ENCODE measurements at places on chromosomes 1 and 21. TPM values are rescaled to one million over a fixed set of nuclear protein-coding genes. Genes with fewer than 3 reads are reported as not detected.

DNA sequence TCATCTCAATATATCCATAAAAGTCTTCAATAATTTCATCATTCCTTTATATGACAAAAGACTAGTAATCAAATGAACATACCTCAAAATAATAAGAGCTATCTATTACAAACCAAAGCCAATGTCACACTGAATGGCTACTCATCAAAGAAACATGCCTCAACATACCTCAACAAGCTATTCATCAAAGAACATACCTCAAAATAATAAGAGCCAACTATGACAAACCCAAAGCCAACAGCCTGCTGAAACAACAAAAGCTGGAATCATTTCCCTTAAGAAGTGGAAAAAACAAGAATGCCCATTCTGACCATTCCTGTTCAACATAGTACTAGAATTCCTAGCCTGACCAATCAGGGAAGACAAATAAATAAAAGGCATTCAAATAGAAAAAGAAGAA, 1373.7 kb downstream of the BRINP3 start:
- DNase-seq: no peak

GRCh38 chr1:166933633-166934032, 41.7 kb downstream of the ILDR2 start:
- DNase-seq: no peak

DNA sequence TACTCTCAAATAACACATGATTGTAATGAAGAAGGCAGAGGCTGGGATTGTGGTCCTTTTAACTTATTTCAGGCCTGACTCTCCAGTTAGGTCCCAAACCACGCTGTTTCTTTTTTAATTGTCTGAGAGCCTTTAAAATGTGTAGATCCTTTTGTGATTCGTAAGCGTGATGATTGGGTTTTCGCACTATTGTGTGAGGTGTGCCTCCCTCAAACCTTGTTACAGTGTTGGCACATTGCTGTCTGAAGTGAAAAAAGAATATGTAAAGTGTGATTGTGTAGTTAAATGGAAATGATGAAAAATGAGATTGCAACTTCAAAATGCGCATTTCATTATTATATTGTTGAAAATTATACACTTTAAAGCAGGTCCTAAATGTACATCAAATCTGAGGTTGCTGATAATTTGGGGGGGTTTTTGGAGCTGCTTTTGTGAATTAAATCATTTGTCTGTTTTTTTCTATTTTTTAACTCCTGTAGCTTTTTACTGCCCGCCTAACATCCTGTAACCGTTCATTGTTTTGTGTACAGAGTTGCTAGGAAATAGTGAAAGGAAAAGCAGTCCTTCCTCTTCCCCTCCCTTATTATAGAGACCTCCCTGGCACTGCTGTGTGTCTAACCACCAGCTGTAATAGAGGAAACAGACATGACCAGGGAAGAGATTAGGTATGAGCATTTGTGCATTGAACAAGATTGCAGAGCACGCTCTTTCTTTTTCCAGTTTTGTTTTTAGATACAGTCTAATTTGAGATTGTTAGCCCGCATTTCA, 43.3 kb downstream of the IARS2 start:
- no peak for DNase-seq

LAMB3 gene
- 0.37 TPM for total RNA-seq

DNA sequence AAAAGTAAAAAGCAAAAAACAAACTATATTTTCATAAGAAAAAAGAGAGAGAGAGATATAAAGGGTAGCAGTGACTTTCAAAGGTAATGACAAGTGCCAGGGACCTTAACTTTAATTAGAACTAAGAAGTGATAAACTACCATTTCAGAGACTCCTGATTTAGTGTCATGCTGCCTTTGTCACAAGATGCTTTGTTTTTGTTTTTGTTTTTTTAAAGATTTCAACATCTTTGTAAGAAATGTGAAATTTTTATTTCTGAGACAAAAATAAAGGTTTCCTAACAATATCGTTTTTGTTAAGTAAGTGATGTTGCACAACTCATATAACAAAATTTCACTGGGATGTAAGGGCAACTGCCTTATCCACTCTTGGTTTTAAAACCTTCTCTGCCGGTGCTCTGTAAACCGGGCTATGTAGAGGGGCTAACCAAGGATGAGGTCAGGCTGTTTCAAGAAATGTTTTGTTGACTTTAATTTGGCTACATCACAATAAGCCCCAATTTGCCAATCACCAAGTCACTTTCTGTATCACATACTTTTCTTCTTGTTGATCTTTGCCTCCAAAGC, 35.2 kb upstream of the SYT2 start:
- DNase-seq: no peak

PLEKHG5 gene
- 23.7 TPM for total RNA-seq

MCL1 gene
- 156 TPM for total RNA-seq

DYRK3 gene
- 10.8 TPM for total RNA-seq

DNA sequence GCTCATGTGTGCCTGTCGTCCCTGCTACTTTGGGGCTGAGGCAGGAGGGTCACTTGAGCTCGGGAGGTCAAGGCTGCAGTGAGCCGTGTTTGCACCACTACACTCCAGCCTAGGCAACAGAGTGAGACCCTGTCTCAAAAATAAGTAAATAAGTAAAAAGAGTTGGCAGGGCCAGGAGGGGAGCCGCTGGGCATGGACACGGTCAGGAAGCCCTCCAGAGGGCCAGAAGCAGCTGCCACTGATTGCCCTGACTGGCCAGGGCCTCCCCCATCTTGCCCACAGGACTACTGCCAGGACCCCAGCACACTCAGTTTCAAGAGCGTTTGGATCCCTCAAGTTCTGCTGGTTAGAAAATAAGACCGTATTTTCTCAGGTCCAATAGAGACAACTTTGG, 112.2 kb upstream of the IPO9 start:
- no peak for DNase-seq

DNA sequence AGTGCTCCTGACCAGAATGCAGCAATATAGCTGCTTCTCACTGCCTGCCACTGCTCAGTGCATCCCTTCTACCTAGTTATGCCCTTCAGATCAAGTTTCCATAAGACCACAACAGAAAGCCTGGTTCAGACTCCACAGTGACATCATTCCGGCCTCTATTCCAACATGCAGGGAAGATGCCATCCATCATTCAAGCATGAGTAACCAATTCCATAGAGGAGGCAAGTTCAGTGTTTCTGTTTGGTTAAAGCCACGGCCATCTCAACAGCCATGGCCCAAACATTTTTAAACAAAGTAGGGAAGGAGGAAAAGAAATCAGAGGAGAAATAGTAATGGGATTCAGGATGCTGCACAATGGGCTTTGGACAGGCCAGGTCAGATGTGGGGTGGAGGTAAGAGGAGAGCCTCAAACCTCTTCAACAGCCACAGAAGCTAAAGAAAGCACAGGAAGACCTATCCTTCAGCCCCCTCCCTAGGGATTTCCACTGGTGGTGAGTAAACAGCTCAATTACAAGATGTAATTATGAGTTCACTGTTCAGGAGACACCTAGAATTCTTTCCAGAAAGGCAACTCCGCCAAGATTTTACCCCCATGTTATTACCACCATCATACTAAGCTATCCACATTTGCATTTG, 484.9 kb downstream of the SETD4 start:
- DNase-seq: no peak

PLA2G2D gene
- total RNA-seq: not detected

DNA sequence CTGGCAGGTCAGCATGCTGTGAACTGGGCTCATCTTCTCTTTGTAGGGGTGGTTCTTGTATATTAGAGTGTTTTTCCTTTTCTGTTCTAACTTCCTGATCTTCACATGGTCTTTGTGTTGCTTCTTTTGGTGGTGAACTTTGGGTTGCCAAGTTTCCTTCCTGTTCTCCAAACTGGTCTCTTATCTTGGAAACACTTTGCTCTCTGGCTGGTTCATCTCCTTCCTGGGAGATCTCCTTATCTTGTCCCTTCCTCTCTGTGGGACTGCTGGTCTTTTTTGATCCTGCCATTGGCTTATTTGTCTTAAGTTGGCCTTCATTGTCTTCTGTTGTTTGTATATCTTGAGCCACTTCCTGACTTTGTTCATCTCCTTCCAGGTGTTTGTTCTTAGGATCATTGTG, 2.1 kb downstream of the TCHHL1 start:
- DNase-seq: no peak

- no peak for DNase-seq
Measured at GRCh38 chr21:25691976-25692375, 42.7 kb downstream of the ATP5PF start.

LCE6A gene
- not detected for total RNA-seq

DNA sequence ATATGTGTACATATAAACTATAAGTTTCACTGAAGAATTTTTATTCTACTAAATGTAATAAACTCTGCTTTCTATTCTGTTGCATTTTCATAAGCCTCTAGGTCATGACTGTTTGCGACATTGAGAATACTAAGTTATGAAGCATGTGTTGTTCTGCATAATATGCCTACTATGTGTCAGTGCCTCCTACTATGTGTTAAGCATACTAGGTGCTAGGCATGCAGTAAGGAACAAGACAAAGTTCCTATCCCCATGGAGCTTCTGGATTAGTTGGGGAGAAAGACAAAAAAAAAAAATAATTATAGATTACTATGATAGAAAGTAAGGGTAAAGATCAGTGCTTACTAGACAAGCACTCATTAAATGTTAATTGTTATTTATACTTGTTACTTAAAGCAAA, 1.3 kb downstream of the SDCCAG8 start:
- no peak for DNase-seq

DNA sequence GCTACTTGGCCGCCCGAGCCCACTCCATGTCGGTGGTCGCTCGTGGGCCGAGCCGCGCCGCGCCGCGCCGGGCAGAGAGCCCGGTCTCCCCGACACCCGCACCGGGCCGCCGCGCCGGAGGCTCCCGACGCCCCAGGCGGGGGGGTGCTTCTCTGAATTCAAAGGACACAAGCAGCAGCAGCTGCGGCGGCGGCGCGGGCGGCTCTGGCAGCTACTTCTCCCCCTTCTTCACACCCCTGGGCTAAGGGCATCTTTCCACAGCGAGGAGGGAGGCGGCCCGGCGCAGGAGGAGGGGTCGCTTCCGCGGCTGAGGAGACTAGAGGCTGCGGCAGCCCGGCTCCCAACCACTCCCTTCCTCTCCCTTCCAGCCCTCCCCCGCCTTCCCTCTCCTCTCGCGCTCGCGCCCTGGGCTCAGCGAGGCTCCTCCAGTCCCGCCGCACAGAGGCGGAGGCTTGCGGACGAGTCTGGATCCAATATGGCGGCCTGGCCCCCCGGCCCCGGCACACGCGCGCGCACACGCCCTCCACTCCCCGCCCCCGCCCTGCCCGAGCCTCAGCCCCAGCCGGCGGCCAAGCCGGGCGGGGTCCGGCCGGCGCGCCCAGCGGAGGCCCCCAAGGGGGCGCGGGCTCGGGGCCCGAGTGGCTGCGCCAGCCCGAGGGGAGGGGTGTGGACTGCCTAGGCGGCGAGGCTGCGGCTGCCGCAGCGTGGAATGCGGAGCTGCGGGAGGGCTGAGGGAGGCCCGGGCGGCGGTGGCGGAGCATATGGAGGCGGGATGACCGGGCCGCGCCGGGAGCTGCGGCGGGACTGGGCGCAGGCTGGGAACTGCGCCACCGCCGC, at the start of gene CDC42BPA:
CDC42BPA (minus strand) TSS at position 477 of the 837 bp plus-strand sequence. CDS start 1,310 bp downstream, outside the sequence.
- peak; percentile 83 for DNase-seq

GRCh38 chr1:161071886-161072371, 2.2 kb upstream of the ARHGAP30 start:
- DNase-seq: no peak

- DNase-seq: no peak
Measured at GRCh38 chr1:21534674-21535378, 25.6 kb downstream of the ALPL start.

KCNK1 gene
- total RNA-seq: 1.0 TPM

- DNase-seq: no peak
Measured at GRCh38 chr1:216331211-216331610, 92.0 kb downstream of the USH2A start.

C1orf116 gene
- not detected for total RNA-seq

DNA sequence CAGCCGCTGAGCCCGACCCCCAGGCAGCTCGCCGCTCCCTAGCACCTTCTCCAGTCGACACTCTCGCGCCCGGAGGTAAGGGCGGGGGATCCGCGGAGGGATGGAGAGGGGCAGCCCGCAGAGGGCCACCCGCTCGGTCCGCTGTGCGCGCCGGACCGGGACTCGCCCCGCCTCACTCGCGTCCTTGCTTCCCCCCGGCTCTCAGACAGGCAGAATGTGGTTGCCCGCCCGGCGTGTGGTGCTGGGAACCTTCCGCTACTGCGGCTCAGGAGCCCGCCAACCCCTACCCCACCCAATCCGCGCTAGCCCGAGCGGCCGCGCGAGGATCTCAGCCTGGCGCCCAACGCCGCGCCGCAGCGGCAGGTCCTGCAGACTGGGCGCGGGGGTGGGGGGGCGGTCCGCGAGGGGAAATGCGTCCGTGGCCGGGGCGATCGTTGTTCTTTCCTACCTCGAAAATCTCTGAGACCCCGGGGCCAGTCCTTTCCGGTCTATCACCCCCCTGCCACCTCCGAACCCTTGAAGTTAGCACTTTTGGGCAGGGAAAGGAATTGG, 404 bp downstream of the LRRC8C start:
- DNase-seq: peak; percentile 53

DNA sequence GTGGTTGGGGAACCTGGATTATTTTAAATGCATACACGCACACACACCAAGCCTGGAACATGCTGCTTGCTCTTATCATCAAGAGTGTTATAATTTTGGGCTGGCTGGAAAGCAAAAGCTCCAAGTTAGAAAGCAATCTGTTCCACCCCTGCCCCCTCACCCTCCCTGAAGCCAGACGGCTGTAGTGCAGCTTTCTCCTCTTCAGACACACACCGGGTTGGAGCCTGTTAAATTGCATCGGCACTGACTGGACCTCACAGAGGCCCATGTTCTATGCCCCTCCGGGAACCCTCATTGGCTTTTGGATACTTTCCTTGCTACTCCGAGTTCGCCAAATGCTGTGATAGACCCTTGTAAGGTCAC, 90.6 kb upstream of the KCNJ15 start:
- DNase-seq: no peak

DNA sequence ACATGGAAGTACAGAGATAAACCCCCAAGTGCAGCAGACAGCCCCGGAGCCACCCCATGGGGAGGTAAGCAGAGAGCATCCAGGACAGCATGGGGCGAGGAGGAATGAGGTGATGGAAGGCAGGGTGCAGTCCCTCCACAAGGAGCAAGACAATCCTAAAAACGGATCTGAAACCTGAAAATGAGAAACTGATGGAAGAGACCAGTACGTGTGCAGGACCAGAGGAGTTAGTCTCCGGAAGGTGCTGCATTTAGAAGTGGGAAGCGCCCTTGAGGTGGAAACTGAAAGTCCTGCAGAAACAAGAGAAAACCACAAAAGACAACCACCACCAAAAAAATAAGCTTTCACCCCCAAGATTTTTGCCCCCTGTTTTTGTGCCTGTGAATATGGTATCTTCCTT, 17.4 kb upstream of the DDOST start:
- no peak for DNase-seq

GRCh38 chr1:164265232-164265631, 293.8 kb upstream of the PBX1 start:
- DNase-seq: peak; percentile 48

DNA sequence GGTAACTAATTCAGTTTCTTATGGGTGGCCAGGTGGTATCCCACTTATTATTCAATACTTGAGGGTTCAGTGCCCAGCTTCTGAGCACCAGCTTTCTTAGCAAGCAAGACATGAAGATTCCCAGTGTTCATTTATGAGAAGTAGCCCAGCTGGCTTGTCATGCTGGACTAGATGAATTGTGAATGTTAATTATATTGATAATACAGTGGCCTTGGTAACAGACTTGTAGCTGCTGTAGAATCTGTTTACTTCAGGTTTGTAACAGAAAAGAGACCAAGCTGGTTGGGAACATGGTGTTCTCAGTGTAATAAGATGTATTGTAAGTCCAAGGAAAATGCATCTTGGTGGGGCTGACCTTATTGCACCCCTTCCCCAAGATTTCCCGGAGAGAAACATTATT, 10.1 kb downstream of the AHCYL1 start:
- DNase-seq: no peak

- DNase-seq: no peak
Measured at GRCh38 chr1:116492358-116492811, 78.4 kb downstream of the CD58 start.

Measured in uterus (tissue), 4 donors.